ENCODE measurements at places on chromosomes 12 and 14.

- no peak for DNase-seq
These were observed 79.6 kb downstream of the PPM1A start for GRCh38 chr14:60328583-60328982.

DNA sequence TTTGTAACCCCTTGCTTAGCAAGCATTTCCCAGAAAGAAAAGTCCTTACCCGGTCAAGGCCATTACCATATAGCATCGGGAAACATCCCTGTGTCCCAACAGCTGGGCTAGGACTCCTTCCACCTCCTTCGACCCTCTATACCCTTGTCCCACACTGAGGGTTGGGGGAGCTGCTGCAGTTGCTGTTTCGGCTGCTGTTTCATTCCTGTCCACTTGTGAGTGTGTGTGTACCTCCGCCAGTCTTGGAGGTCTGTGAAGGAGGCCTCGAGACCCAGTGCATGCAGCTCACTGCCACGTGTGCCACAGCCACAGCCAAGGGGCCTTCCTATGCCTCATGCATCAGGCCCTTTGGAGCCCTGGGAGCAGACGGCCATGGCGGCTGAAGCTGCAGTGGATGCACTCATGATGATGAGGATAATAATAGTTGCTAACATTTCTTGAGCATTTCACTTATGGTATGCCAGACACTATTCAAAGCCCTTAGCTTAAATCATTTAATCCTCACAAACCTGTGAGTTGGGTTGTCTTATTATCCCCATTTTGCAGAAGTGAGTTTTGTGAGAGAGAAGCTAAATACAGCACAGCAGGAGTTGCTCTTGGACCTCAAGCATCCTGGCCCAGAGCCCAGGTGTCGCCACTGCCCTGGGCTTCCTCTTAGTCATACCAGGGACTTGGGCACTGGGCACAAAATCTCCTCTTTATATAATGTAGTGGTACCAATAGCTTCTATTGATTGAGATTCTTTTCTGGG lies 156.5 kb downstream of the PRKCH start:
- peak; percentile 63 for DNase-seq

GRCh38 chr14:59297071-59297776 lies 108.8 kb downstream of the DAAM1 start:
- DNase-seq = peak; percentile 52

DNA sequence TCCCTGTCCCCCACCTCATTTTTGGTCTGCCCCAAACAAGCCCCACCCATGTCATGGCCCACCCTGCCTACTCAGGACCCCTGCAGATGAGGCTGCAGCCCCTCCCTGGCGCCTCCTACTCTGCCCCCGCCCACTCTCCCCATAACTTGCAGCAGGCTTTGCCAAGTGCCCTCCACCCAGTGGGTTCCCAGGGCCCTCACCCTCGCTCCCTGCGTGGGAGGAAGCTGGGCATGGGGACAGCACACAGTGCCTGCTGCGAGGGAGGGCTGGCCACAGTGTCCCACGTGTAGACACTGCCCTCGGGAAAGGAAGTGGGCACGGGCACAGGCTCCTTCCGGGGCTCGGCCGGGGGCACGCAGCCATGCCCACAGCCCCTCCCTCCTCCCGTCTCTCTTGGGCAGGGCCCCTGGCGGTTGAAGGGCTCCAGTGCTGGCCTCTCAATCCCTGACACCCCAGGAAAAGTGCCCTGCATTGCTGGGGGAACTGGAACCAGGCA lies 9.4 kb downstream of the AKT1 start:
- DNase-seq = no peak

DNA sequence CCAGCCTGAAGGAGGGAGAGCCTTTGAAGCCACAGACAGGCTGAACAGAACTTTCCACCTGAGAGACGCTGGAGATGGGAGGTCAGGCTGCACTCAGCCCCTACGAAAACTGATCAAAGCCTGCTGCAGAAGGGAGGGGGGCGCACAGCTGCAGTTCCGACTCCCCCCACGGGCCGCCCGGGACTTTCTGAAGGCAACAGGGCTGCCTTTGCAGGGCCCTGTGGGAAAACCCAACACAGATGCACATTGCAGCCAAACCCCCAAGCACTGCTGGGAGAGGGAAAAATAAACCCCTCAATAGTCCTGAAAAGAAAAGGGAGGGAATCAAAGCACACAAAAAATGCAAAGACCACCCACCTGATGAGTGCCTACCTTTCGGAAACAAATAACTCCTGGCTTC lies 290.6 kb downstream of the ZFP36L1 start:
- no peak for DNase-seq

GRCh38 chr14:70755655-70756054 lies 53.7 kb downstream of the MAP3K9 start:
- no peak for DNase-seq

GRCh38 chr12:88996200-88996788 lies 356.0 kb downstream of the DUSP6 start:
- DNase-seq = peak; percentile 11
